Retina (tissue), 1 donor: ENCODE measurements at places on chromosomes 5 and 9.

DNA sequence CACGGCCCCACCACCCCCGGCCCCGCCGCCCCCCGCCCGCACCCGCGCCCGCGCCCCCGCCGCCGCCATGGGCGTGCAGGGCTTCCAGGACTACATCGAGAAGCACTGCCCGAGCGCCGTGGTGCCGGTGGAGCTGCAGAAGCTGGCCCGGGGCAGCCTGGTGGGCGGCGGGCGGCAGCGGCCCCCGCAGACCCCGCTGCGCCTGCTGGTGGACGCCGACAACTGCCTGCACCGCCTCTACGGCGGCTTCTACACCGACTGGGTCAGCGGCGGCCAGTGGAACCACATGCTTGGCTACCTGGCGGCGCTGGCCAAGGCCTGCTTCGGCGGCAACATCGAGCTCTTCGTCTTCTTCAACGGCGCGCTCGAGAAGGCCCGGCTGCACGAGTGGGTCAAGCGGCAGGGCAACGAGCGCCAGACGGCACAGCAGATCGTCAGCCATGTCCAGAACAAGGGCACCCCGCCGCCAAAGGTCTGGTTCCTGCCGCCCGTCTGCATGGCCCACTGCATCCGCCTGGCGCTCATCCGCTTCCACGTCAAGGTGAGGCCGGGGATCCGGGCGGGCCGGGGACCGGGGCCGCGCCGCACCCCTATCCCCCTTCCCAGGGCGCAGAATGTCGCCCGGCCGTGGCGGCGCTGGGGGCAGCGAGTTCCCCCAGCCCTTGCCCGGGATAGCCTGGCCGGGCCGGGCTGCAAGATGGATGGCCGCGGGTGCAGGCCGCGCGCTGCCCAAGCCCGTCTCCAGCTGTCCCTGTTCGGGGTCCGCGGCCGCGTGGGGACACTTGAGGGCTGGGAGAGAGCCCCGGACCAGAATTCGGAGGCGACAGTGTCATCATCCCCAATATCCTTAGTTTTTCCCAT, 594 bp downstream of the FAM120A start:
- peak; percentile 88 for DNase-seq

DNA sequence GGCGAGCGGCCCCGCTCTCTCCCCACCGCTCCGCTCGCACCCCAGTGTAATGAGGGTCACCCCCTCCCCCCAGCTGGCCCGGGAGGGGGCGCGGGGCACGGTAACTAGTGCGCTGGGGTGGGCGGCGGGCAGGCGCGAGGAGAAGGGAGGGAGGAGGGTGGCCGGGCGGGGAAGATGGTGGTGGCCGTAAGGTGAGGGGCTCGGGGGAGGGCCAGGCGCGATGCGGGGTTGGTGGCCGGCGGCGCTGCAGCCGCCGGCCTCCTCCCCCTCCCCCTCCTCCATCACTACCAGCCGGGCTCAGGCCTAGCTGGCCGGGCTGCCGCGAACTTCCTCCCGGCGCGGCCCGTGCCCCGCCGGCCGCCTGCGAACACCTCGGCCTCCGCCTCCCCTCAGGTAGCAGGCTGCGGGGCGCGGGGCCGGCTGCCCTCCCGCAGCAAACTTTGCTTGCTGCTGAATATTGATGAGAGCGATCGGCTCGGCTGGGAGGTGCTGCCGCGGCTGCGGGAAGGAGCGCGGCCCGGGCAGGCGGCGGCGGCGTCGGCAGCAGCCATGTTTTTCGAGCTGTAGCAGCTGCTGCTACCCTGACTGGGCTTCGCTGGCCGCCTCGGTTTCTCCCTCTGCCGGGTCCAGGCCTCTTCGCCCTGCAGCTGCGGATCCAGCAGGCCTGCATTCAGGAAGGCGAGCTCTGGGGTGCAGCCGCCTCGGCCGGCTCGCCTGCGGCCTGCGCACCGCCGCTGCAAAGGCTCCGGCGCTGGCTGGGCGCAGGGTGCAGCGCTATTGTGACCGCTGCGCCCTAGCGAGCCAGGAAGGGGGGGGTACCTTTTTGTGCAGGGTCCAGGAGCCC, 502 bp downstream of the NSD1 start:
- DNase-seq: peak; percentile 91

DNA sequence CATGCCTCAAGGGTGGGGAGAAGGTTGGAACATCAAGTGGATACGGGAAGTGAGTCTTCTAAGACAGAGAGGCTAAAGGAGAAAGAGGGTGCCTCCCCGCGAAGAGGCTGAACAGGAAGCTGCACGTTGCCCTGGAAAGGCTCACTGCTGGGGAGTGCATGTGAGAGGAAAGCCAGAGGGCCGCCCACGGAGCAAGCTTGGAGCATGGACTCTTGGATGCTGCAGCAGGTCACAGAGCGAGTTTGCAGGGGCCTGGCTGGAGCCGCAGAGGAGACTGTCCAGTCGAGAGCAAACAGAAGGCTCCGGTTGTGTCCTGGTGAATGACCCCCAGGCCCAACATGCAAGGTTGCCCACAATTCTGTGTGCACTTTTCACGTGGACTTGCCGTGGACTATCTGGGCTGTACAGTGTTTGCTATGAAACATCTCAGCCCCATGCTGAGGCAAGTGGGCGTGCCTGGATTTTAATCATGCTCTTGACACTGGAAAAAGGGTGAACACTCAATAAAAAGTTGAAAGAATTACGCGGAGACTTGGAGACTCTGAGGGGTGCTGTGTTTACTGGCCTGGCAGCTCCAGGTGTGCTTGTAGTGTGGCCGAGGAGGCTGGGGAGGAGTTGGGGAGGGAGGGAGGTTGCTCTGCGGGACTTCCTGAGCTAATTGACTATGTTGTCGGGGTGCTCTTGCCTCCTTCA, 54.5 kb upstream of the GARNL3 start:
- no peak for DNase-seq

DNA sequence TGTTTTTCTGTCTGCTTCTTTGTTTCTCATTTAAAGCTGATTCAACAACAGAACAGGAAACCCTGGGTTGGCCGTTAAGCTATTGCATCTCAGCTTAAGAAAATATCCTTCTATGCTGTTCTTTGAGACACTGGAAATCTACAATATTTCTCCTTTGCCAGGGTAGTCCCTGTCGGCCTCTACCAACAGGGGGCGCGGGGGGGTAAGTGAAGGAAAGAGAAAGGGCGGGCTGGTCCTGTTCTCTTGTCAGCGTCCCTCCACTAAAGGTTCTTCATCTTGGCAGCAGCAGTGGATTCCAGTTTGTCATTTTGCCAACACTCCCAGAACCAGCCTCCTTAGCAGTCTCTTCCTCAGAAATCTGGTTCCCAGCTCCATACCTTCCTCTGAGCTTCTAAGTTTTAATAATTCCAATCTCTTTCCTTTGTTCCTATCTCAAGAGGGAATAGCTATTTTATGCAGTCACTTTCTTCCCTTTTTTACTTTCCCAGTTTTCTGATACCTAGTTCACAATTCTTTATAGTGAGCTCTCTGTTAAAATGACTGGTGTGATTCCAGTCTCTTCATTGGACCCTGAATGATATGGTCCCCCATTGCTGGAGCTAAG, 222.3 kb downstream of the GLIS3 start:
- DNase-seq: no peak

DNA sequence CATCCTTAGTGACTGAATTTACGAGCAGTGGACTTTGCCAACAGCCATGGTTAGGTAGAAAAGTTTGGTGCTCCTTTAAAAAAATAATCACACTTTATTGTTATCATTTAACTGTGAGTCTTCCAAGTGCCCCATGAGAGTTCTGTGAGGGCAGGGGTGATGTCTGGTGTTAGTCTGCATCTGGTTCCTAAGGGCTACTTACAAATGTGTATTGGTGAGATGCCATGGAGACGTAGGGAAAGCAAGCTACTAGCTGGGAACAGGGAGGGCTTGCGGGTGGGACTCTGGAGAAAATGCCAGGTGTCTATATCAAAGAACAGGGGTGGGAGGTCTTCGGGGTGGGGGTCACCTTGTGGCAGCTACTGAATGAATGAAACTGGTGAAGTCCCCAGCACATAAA, 47.1 kb upstream of the EBF1 start:
- no peak for DNase-seq

- no peak for DNase-seq
Measured at GRCh38 chr5:370311-370958, 48.9 kb downstream of the AHRR start.

DNA sequence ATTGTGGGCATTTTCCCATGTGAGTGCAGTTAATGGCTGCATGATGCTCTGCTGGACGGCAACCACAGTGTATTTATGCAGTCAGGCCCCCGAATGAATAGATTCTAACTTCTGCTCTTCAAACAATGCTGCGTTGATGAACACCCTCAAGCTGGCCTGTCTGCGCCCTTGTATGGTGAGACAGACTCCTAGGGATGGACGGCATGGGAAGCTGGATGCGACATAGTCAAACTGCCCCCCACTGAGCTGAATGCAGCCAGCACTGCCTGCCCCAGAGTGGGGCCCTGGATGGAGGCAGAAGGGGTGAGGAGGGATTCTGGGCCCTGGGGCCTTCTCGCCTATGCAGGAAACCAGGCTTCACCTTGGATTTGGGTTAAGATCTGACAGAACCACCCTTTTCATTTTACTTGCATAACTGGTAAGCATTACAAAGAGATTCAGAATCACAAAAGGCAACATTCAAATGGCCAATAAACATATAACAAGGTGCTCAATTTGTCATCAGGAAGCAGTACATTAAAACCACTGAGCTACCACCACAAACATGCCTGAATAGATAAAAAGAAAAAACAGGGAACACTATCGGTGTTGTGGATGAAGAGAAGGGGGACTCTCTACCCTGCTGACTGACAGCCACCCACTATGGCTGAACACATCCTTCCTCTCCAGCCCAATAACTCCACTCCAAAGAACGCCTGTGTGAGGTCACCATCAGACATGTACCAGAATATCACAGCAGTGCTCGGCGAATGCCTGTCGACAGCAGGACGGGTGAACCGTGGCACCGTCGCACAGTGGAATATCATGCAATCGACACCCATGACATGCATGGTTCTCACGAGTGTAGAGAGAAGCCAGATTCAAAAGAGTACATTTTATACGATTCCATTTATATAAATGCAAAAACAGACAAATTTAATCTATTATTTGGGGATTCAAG, 79.1 kb downstream of the RAPGEF1 start:
- peak; percentile 54 for DNase-seq

- DNase-seq: no peak
Measured at GRCh38 chr5:146221234-146221633, 17.8 kb downstream of the RBM27 start.

GRCh38 chr5:38422622-38423021, 133.8 kb downstream of the LIFR start:
- DNase-seq: no peak

- DNase-seq: peak; percentile 37
Measured at GRCh38 chr9:81832571-81833285, 95.5 kb upstream of the SPATA31D4 start.

DNA sequence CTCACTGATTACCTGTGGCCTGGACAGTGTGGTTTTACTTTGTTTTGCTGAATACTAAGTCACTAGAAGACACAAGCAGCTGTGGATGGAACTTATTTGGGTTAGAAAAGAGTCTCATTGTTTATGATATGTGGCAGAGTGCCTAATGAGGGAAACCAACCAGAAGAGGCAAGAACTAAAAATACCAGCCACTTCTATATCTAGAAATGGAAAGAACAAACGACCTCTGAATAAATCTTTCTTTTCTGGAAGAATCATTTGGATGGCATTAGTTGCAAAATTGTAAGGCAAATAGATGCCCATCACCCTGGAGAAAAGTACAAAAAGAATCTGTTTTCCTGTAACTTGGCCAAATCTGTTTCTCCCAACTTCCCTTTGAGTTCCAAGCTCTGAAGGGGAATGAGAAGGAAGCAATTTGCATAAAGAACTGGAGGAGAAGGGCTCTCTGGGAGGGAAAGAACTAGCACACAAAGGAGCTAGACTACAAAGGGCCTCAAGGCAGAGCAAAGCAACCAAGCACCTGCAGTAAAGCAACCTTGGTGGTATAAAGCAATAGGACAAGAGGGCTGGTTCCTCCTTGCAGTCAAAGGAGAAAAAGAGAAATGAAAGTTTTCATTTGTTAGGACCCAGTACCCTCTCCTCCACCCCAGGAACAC, 455.4 kb downstream of the CAAP1 start:
- DNase-seq: no peak

- peak; percentile 7 for DNase-seq
Measured at GRCh38 chr9:123339666-123340510, 16.1 kb upstream of the CRB2 start.

- no peak for DNase-seq
Measured at GRCh38 chr9:33161011-33161588, 6.0 kb downstream of the B4GALT1 start.

GRCh38 chr5:28284788-28285187, 1246.4 kb upstream of the CDH9 start:
- no peak for DNase-seq

- DNase-seq: no peak
Measured at GRCh38 chr5:54722846-54723433, 205.4 kb downstream of the SNX18 start.

GRCh38 chr5:79821-80220, 12.1 kb upstream of the PLEKHG4B start:
- DNase-seq: no peak

- no peak for DNase-seq
Measured at GRCh38 chr5:145084834-145085233, 750.3 kb downstream of the PRELID2 start.

- no peak for DNase-seq
Measured at GRCh38 chr5:150296496-150296895, 6.2 kb downstream of the ARSI start.

DNA sequence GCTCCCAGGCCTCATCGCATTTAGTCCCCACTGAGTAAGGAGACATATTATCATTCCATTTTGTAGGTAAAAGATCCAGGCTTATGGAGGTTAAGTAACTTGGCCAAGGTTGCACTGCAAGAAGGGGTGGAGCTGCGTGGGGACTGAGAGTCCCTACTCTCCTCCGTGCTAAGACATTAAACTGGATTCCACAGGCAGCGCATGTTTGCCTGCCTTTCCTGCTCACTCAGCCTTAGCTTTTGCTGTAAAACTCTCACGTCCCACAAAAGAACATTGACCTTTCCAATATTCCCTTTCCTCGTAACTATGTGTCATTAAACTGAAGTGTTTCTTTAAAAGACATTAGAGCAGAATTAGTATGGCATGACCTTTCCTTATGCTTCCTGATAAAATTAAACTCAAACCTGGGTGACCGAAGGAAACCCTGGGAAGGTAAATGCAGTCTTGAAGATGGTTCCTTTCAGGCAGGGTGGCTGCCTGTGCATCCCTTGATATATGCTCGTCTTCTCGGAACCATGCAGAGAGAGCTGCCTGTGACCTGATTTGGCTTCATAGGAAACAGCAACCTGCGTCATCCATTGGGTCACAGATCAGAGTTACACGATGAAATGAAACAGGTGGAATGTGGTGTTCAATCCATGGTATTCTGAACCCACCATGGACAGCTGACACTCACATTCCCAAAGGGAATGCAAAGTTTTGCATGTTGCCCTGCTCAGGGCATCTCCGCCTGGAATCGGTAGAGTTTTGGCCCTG, 85.9 kb downstream of the TMEM252 start:
- DNase-seq: no peak
